ENCODE measurements at places on chromosomes 2 and 18.

GRCh38 chr2:134671513-134671912 lies 47.3 kb downstream of the TMEM163 start:
- no peak for DNase-seq

- no peak for DNase-seq
Observed at GRCh38 chr2:239911641-239912071, 113.5 kb downstream of the NDUFA10 start.

DNA sequence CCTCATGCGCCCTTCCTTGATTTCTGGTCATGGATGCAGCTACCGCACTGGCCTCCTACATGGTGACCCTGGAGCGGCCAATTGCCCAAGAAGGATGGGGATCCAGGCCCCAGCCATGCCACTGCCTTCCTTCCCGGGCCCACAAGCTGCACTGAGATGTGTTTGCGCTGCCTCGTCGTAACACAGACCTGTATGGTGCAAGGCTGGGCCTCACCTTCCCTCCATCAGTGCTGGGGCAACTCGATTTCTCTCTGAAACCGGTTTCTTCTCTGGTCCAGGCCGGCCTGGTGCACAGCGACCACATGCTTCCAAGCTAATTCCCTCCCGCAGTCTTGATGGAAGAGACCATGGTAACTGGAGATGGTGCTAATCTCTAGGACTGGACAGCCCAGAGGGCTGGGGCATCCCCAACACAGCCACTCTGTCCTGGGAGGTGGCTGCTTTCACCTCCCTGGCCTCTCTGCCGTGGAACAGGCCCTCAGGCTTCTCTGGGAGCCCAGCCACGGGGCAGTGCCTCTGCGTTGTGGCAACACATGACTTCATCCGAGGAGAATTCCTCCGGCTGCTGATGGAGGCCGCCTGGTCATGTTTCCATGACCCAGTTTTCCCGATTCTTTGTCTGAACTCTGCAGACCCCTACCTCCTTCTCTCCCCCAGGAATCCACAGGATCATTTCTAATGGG lies 184.2 kb downstream of the GLI2 start:
- peak; percentile 59 for DNase-seq

DNA sequence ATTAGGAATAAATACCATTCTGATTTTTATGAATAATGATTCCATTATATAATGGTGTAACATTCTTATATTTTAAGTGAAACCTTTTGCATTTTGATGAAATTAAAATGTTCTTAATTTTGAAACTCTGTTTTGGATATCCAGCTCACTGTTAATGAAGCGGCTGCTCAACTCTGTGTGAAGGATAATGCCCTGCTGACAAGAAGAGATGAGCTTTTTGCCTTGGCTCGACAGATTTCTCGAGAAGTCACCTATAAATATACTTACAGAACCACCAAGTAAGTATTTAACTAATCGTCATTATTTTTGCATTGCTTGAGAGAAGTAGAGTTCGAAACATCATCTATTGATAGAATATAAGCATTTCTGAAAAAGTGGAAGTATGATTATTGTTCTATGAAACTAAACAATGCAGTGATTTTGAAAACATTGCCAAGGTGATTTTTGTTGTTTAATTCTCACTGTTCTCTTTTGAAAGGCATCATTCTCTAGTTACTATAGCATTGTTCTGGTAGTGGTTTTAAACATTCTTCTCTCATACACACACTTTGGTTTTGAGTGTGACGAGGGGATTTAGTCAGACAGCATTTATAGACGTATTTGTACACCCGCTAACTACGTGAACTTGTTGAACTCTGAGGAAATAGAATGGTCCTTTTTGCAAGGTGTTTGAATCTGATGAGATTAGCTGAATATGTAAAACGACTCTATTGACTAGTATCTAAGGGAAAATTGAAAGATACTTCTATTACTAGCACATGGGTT lies 21.5 kb downstream of the NAB1 start:
- no peak for DNase-seq

DNA sequence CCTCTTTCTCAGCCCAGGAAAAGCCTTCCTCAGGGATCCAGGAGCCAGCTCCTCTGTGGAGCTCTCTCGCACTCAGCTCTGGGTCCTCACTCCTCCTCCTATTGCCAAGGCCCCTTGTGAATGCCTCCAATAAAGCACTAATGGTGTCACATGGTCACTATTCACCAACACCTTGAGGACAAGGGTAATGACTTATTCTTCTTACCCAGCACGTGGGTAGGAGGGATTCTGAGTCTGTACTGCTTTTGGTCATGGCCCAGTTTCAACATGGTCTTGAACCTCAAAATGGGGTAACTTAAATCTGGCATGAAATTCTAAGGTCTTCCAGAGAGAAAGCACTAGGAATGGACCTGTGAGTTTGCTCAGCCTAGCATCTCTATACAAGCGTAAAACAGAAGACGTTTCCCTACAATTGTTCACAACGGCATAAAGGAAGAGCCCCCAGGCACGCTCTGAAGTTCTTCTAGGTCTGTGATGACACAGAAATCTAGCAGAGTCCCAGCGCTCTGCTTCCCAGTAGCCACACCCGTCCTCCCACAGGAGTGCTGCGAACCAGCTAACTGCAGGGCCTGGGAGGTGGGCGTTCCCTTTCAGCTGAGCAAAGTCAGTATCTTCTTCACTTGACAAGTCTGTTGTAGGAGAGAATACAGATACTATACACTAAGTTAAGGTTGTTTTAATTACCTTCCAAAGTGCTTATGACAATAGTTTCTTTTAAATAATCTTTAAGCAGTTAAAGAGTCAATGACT lies 14.6 kb upstream of the KIDINS220 start:
- DNase-seq: no peak

DNA sequence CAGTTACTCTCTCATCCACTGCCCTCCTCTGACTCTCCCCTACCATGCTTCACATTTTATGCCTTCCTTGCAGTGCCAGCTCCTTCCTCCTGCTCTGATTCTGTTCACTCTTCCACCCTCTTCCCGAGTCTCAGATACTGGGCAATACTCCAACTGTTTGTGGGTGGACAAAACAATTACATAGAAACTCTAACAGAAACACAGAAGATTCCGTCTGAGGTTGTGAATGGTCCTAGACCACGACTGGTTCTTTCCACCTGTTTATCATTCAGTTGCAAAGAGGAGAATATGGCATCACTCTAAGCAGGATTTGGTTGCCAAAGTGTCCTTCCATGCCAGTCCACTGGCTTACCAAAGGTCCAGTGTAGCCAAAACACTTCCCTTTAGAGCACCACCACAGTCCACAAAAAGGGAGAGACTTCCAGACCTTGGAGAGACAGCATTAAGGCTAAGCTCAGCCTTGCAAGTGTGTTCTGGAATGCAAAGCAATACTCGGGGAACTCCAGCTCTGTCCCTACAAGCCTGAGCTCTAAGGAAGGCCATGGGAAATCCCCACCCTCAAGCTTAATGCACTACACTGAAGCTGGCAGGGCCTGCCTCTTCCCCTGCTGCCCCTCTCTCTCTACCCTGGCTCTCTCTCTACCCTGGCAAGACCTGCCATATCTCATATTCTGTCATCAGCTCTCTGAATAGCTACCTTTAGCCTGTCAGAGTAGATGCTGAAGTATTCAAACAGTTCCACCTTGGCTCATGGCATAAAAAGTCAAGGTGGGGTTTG lies 33.6 kb upstream of the RND3 start:
- no peak for DNase-seq

GRCh38 chr2:120887741-120888231 lies 152.1 kb downstream of the GLI2 start:
- DNase-seq: no peak

DNA sequence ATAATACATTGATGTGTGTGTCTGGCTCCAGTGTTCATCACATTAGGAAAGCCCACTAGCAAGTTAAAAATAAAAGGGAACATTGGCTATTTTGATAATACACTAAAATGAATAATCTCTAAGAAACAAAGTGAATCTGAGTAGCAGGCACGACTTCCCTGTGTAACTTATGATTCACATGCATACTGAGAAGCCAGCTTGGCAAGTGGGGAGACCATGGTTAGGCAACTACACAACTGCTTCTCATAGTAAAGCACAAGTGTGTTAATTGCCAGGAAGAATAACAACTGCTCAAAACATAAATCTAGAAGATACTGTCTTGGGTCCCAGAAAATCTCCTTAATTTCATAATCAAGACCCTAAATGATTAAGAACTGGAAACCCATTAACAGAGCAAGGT lies 4.0 kb downstream of the MYO5B start:
- no peak for DNase-seq

GRCh38 chr2:179049203-179049545 lies 763 bp downstream of the CCDC141 start:
- DNase-seq: no peak

- peak; percentile 61 for DNase-seq
Observed at GRCh38 chr2:36373149-36373926, 17.8 kb downstream of the CRIM1 start.

DNA sequence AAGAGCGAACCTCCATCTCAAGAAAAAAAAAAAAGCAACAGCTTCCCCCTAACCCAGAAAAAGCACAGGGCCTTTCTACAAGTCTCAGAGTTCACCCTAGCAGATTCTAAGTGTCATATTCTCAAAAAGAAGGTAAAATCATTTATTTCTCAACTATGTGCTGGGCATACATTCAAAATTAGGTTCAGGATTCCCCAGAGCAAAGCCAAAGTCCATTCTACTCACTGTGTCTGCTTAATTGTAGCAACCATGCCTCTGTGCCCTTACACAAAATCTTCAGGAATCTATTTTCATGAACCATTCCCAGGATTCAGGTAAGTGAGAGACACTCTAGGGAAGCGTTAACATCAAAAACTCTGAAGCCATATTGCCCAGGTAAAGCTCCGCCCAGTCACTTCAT lies 40.0 kb downstream of the CPO start:
- DNase-seq: no peak

- DNase-seq: no peak
Observed at GRCh38 chr18:21314724-21315123, 72.7 kb downstream of the GREB1L start.

GRCh38 chr2:214393796-214394195 lies 17.1 kb upstream of the VWC2L start:
- DNase-seq: no peak

DNA sequence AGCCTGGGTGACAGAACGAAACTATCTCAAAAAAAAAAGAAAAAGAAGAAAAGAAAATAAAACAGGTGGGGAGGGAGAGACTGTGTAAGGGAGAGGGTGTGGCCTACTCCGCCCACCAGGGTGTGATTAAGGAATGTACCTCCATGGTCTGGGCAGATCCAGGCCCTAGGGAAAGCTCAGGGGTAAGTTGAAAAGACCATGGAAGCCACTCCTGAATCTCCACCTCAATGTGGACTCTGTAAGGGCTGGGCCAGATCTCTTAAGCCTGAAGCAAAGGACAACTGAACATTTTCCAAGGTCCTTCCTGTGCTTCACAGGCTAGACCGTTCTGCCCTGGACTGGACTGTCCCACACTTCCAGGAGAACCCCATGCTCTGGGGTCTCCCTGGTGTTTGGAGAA lies 9.7 kb upstream of the ATG16L1 start:
- DNase-seq: no peak

- no peak for DNase-seq
Observed at GRCh38 chr2:229752970-229753729, 38.8 kb upstream of the DNER start.

DNA sequence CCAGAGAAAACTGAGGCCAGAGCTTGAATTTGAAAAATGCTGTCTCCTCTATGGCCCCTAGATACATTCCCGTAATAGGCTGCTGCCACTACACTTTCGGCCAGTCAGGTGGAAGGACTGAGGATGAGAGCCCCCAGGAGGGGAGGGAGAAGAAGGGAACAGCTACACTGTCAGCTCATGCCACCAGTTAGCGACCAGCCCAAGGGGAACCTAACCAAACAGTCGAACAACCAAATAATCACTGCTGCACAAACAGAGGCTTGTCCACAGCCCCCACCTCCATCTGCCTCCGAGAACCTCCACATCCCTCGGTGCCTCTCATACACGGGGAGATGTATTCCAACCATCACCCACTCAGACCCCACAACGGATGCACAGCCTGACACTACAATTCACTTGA lies 7.3 kb downstream of the ZNF516 start:
- DNase-seq: no peak

- no peak for DNase-seq
Observed at GRCh38 chr2:67625690-67626475, 228.8 kb downstream of the ETAA1 start.

GRCh38 chr18:10113121-10114022 lies 199.6 kb downstream of the VAPA start:
- no peak for DNase-seq

GRCh38 chr2:172970660-172971059 lies 105.0 kb upstream of the MAP3K20 start:
- DNase-seq: no peak

GRCh38 chr2:187054501-187055319 lies 205.7 kb upstream of the ZSWIM2 start:
- no peak for DNase-seq

GRCh38 chr2:98471402-98472131 lies 26.9 kb downstream of the INPP4A start:
- DNase-seq: no peak

DNA sequence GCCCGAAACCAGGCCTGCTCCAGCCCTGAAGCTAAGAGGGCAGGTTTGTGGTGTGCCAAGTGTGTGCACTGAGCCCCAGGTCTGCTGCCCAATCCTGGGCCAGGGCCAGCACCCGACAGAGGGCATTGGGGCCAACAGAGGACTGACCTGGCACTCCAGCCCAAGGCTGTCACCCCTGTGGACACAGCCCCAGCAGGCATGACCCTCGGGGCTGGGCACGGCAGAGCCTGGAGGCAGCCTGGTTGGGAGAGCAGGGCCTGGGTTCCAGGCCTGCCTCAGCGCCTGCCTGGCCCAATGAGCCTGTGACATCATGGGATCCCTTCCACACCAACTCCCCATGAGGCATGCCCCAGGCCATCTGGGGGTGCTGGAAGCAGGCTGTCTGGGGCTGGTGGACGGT lies 10.8 kb upstream of the SNED1 start:
- DNase-seq: no peak

GRCh38 chr2:238667639-238668038 lies 180.2 kb upstream of the TWIST2 start:
- DNase-seq: no peak

- DNase-seq: no peak
Observed at GRCh38 chr2:42456126-42456839, 37.5 kb downstream of the KCNG3 start.

DNA sequence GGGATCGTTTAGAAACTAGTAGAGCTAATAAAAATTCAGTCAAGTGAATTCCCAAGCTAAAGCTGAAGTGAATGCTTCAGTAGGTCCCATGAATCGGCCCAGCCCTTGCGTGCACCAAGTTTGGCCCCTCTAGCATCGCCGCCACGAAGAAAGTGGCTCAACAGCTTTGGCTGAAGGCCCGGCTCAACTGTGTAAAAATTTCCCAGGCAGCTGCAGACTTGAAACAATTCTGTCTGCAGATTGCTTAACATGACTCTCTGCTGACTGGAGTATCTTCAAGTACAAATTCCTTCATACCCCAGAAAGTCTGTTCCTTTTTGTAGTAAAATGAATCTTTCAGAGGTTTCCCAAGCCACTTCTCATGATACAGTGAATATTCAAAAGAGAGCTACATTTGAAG lies 32.7 kb downstream of the ALMS1 start:
- peak; percentile 29 for DNase-seq

DNA sequence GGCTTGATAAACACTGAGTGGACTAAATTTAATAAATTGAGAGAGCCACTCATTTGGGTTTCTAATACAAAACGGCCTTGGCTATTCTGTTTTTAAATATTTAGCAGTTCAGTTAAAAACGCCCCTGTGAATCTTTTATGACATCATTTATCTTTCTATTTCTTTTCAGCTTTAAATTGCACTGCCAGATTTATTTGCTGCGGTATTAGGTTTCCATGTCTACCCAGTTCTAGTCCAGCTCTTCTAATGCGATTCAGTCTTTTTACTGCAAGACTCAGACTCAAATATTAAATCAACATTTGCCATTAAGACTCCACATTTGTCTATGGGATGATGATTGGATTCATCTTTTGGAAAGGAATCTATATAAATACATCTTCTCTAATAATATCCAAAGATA lies 2174.3 kb upstream of the PIK3C3 start:
- DNase-seq: no peak

All from fibroblast of the conjunctiva (primary cell).